Myometrial cell (primary cell): ENCODE measurements at places on chromosomes 12 and 14. TPM values are rescaled to one million over a fixed set of nuclear protein-coding genes. Genes with fewer than 3 reads are reported as not detected.

IGF1 gene
- total RNA-seq = not detected in 2 replicates

FITM1 gene
- total RNA-seq = not detected in 2 replicates

PHLDA1 gene
- total RNA-seq = 41.8 and 45.6 TPM in 2 replicates

DYRK4 gene
- total RNA-seq = 58.2 and 58.3 TPM in 2 replicates

DIO2 gene
- 45.3 and 70.4 TPM in 2 replicates for total RNA-seq

MORN3 gene
- under 0.01 TPM in 2 replicates for total RNA-seq

CEBPE gene
- not detected in 2 replicates for total RNA-seq

GPR137C gene
- 0.29 and 0.35 TPM in 2 replicates for total RNA-seq

FOXN4 gene
- not detected in 2 replicates for total RNA-seq

SMIM41 gene
- not detected in 2 replicates for total RNA-seq

NGB gene
- total RNA-seq = not detected in 2 replicates

ANKRD33 gene
- not detected in 2 replicates for total RNA-seq

WSCD2 gene
- total RNA-seq = not detected in 2 replicates

ZNF891 gene
- total RNA-seq = 0.29 and 0.35 TPM in 2 replicates

CACNA2D4 gene
- total RNA-seq = 1.6 and 4.3 TPM in 2 replicates

PRDM4 gene
- total RNA-seq = 20.2 and 20.8 TPM in 2 replicates

PRKD1 gene
- 7.2 and 7.3 TPM in 2 replicates for total RNA-seq

SLC38A4 gene
- total RNA-seq = 0.53 and 0.58 TPM in 2 replicates

POTEG gene
- not detected in 2 replicates for total RNA-seq

KRT2 gene
- total RNA-seq = not detected in 2 replicates

OR6C1 gene
- not detected in 2 replicates for total RNA-seq

LYZ gene
- total RNA-seq = not detected in 2 replicates

ESRRB gene
- total RNA-seq = not detected in 2 replicates

EPS8 gene
- total RNA-seq = 116 and 131 TPM in 2 replicates

SLC38A6 gene
- 15.6 and 16.3 TPM in 2 replicates for total RNA-seq

SNX6 gene
- total RNA-seq = 231 and 345 TPM in 2 replicates

HAL gene
- total RNA-seq = not detected in 2 replicates

CLEC7A gene
- not detected in 2 replicates for total RNA-seq

KIF26A gene
- total RNA-seq = 0.58 and 1.1 TPM in 2 replicates

RND1 gene
- 0.29 TPM in 1 of 2 replicates, not detected in the other for total RNA-seq

ANKLE2 gene
- total RNA-seq = 51.3 and 58.5 TPM in 2 replicates

SLC5A8 gene
- not detected in 2 replicates for total RNA-seq

STYK1 gene
- 0.35 TPM in 1 of 2 replicates, not detected in the other for total RNA-seq

CD163 gene
- not detected in 2 replicates for total RNA-seq

TAS2R50 gene
- 0.53 TPM in 1 of 2 replicates, not detected in the other for total RNA-seq

EML5 gene
- under 0.01 TPM in 1 of 2 replicates, not detected in the other for total RNA-seq

PYGL gene
- 101 and 118 TPM in 2 replicates for total RNA-seq

ASPG gene
- not detected in 2 replicates for total RNA-seq

SCARB1 gene
- total RNA-seq = 52.6 and 66.6 TPM in 2 replicates

PRMT5 gene
- total RNA-seq = 86.1 and 97.2 TPM in 2 replicates

DLGAP5 gene
- 51.6 and 57.8 TPM in 2 replicates for total RNA-seq

PPP1R1A gene
- total RNA-seq = not detected in 2 replicates

DTX1 gene
- total RNA-seq = not detected in 2 replicates

FAM181A gene
- not detected in 2 replicates for total RNA-seq

IL22 gene
- not detected in 2 replicates for total RNA-seq

CCDC91 gene
- 8.5 and 8.9 TPM in 2 replicates for total RNA-seq

KRT79 gene
- total RNA-seq = not detected in 2 replicates

TSPAN19 gene
- total RNA-seq = not detected in 2 replicates

KRT85 gene
- not detected in 2 replicates for total RNA-seq

ACOT6 gene
- not detected in 2 replicates for total RNA-seq

DEGS2 gene
- total RNA-seq = 0.35 TPM in 1 of 2 replicates, not detected in the other
